Left renal pelvis (tissue), 4 donors: ENCODE measurements at places on chromosomes 12 and 14.

- DNase-seq, result no peak
Observed at GRCh38 chr12:50718760-50719159, 45.1 kb upstream of the ATF1 start.

GRCh38 chr12:105030820-105031807, 45.0 kb downstream of the NOPCHAP1 start:
- no peak for DNase-seq

GRCh38 chr12:26647088-26647487, 185.9 kb downstream of the ITPR2 start:
- DNase-seq, result no peak

DNA sequence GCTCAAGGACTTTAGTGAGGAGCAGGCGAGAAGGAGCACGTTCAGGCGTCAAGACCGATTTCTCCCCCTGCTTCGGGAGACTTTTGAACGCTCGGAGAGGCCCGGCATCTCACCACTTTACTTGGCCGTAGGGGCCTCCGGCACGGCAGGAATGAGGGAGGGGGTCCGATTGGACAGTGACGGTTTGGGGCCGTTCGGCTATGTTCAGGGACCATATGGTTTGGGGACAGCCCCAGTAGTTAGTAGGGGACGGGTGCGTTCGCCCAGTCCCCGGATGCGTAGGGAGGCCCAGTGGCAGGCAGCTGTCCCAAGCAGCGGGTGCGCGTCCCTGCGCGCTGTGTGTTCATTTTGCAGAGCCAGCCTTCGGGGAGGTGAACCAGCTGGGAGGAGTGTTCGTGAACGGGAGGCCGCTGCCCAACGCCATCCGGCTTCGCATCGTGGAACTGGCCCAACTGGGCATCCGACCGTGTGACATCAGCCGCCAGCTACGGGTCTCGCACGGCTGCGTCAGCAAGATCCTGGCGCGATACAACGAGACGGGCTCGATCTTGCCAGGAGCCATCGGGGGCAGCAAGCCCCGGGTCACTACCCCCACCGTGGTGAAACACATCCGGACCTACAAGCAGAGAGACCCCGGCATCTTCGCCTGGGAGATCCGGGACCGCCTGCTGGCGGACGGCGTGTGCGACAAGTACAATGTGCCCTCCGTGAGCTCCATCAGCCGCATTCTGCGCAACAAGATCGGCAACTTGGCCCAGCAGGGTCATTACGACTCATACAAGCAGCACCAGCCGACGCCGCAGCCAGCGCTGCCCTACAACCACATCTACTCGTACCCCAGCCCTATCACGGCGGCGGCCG, 1.1 kb downstream of the PAX9 start:
- DNase-seq, result no peak

DNA sequence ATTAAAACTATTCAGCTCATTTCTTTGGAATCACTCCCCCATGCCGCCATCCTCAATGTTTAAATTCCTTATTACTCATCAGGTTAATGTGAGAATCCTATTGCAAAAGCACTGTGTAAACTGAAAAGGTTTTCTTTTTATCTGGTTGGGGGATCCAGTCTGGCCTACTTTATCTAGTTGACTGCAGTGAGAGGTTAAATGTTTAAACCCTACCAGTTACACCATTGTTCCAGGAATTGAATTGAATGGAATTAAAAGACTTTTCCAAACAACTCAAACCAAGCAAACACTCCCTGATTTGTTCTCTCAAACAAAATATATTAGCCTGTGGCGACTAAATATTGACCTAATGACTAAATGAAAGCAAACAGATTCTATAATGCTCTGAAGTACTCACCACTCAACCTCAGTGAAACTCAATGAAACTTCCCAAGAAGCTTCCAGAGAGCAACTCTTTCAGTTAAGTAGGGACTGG, 100.5 kb downstream of the VEZT start:
- DNase-seq, result no peak

DNA sequence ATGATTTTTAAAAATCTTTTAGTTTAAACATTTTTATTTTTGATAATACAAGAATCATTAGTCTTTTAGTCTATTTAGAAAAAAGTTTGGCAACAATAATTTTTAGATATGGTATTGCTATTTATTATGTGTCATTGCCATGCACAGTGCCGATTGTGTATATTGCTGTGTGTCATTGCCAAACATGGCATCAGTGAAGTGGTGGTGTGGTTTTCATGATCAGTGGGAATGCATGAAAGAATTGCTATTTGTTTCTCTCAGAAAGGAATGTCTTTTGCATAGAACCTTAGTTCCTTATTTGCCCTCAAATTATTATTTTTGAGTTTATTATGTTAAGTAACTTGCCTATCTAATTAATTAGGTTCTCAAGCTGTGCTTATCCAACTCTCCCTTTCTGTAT, 397.5 kb upstream of the PDE3A start:
- DNase-seq, result no peak

DNA sequence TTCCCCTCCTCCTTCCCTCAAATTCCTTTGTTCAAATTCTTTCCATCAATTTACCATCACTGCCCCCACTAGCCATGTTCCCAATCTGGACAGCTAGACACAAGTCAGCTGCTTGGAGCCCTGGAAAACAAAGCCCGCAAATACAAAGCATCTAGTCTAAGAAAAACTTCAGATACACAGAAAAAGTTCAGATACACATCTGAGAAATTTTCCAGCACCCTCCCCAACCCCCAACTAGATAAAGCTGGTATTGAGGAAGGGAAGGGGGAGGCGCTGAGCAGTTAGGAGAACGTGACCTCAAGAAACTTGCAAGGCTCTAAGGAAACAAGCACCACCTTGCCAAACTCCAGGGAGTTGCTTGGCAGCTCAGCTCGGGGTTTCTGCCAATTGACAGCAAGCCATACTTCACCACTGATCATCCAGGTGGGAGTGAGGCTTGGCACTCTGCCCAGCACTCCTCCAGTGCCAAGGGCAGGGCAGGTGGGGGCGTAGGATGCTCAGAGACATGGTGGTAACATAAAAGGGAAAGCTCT, 5.1 kb upstream of the CNIH1 start:
- DNase-seq, result peak; percentile 42

- DNase-seq, result no peak
Observed at GRCh38 chr14:35958499-35958898, 132.4 kb downstream of the BRMS1L start.

- DNase-seq, result no peak
Observed at GRCh38 chr14:101962503-101962874, 1.9 kb upstream of the DYNC1H1 start.

DNA sequence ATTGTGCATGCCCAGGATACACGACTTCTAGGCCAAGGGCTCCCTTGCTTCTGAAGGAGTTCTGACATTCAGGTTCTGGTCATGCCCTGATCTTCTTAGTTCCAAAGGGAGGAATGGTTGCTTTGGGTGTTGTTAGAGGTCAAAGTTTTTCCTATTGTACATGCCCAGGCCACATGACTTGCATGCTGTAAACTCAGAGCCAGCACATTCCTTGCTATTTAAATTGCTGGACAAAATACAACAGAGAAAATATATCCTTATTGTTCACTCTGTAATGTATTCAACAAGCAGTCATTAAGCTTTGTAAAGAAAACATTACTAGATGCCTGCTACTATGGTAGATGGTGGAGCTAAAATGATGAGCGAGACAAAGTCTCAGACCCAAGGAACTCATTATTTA, 71.2 kb upstream of the COCH start:
- no peak for DNase-seq

GRCh38 chr12:113333877-113334785, 778 bp downstream of the SLC8B1 start:
- DNase-seq, result no peak
